Stimulated activated CD8-positive, alpha-beta memory T cell treated with anti-CD3 and anti-CD28 coated beads, Interleukin-7, amount 100 ng/mL, for 1 hour (primary cell): ENCODE measurements at places on chromosomes 1 and 21.

GRCh38 chr1:192747301-192747700, 61.5 kb upstream of the RGS2 start:
- DNase-seq: no peak

DNA sequence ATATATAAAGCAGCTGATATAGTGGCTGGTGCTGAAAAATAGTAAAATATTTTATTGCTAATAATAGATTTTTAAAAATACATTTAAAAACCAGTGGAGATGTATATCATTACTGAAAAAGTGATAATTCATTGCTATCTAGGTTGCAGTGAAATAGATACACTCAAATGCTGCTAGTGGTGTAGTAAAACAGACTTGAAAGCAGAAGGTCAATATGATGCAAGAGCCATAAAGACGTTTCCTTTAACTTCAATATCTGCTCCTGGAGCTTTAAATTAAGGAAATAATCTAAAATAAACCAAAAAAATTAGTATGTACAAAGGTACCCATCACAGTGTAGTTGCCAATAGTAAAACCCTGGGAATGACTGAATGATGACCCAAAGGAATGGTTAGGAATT, 26.2 kb downstream of the RHEX start:
- DNase-seq: no peak

DNA sequence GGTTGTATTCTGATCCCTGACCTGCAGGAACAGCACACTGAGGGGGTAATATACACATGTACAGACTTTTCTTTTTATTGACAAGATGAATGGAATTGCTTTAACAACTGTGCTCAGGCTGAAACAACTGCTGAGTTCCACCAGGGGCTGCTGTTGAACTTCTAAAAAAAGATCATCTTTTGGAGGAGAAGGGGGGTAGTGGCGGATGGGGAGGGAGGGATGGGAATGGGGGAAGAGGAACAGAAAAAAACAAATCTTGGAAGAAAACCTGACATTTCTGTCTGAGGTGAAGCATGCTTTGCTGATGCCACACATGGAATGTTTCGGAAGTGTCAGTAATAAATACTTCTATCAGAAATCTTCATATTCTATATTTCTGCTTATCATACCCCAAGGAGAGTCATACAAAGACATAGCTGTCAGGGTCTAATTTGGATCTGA, 75.0 kb downstream of the RWDD3 start:
- DNase-seq: no peak

DNA sequence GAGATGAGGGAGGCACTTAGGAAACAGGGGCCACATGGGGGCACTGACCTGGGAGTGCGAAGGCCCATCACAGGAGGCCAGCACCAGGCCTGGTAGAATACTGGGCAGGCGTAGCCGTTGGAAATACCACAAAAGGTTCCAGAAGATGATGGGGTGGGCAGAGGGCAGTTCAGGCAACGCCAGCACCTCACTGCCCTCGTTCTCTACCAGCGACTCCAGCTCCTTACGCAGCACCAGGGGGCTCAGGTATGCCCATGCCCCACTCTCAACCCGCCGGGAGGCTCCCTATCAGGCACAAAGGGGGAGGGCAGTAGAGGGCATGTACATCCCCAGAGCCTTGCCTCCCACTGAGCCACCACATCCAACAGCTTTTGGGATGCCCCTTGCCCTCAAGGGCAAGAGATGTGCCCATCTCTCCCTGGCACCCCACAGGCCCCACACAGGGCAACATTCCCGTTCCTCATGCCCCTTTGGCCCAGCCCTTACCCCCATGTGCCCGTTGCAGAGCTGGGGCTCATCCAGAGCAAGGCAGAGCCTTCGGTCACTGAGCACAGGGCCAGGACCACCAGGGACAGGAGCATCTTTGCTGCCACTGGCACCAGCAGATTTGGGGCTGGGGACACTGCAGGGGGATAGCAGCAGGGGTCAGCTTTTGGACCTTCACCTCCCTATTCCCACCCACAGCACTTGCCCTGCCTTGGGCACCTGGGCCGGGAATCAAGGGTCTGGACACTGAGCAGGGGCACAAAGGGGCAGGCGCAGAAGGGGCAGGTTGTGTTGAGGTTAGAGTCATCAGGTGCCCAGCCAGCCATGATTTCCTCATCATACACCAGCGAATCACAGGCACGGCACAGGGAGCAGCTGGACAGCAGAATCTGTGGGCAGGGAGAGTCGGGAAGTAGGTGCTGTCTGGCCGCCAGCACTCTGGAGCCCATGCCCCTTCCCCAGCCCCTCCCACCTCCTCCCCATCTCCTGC, 9.7 kb upstream of the GATAD2B start:
- DNase-seq: no peak

DNA sequence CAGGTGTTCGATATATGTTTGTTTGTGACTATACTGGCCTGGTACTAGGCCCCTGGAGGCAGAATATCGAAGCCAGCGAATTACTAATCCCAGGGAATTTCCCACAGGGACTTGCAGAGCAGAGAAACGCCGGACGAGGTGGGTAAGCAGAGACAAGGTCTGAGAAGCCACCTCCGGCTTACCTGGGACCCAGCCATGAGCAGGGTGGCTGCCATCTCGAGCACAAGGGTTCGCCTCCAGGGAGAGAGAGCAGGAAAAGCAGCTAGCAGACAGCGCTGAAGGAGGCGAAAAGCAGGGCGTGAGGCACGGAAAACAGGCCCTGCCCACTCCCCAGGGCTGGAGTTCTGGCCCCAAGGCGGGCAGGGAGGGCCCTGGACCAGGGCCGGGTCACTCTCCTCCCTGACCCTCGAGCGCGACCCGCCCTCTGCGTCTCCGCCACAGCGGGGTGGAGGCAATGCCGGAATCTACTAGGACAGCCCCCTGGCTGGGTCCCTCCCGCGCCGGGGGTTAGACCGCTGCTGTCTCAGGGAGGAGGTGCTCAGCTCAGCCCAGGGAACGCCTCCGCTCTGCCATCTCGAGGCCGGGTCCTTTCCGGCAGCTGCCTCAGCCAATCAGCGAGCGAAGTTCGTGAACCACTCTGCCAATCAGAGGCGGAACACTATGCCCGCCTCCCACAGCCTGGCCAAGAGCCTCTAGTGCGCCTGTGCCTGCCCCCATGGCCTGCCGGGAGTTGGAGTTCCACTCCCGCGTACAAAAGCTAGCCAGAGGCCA, 1.7 kb downstream of the ZNF436 start:
- DNase-seq: peak; percentile 95

DNA sequence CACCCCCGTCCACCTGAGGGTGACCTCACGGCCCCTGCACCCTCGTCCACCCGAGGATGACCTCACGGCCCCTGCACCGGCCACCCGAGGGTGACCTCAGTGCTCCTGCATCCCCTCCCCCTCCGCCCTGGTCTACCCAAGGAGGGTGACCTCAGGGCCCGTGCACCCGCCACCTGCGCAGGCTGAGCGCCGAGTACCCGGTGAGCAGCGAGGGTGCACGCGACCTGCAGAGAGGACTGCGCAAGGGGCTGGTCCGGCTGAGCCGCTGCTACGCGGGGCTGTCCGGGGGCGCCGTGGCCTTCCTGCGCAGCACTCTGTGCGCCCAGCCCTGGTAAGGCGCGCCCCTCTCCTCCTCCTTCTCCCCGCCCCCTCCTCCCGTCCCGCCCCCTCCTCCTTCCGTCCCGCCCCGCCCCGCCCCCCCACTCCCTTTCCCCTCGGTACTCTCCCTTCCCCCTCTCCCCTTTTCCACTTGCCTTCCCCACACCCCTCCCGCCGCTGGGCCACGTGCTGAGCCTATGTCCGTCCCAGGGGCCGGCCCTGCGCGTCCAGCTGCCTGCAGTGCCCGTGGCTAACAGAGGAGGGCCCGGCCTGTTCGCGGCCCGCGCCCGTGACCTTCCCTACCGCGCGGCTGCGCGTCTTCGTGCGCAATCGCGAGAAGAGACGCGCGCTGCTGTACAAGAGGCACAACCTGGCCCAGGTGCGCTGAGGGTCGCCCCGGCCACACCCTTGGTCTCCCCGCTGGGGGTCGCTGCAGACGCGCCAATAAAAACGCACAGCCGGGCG, 28.4 kb downstream of the TRIM11 start:
- DNase-seq: peak; percentile 7

DNA sequence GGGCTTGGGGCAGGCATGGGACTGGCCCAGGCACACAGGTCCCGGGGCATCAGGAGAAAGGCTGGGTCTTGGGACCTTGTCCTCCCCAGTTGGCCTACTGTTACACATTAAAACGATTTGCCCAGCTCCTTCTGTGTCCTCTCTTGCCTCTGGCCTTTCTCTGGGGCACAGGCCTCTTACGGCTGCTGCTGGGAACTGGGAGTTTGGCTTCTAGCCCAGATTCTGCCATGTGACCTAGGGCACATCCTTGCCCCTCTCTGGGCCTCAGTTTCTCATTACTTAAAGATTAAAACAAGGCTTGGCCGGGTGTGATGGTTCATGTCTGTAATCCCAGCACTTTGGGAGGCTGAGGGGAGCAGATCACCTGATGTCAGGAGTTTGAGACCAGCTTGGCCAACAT, 14.0 kb downstream of the KDF1 start:
- DNase-seq: no peak

- no peak for DNase-seq
Measured at GRCh38 chr1:39745016-39745670, 6.5 kb downstream of the PPIE start.

GRCh38 chr1:187143783-187144182, 315.0 kb downstream of the PLA2G4A start:
- no peak for DNase-seq

- DNase-seq: no peak
Measured at GRCh38 chr1:203328714-203329122, 22.2 kb downstream of the FMOD start.

DNA sequence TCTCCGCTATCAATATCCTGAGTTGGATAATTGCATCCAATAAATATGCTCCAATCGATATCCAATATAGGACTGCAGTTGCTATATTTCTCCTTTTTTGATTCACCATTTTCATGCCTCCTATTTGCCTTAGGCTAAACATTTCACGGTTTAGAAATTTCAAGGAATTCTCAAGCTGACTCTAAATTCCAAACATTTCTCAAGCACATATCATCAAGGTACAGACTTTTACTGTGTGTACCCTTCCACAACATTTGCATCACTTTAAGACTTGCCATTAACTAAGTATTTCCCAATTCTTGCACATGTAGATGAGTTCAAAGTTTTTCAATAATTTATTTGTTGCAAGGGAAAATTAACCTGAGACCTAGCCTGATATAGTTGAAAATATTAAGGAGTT, 795.2 kb upstream of the TMPRSS15 start:
- no peak for DNase-seq

- no peak for DNase-seq
Measured at GRCh38 chr1:45879885-45880598, 76.6 kb downstream of the MAST2 start.

GRCh38 chr1:185594786-185595410, 139.3 kb upstream of the HMCN1 start:
- DNase-seq: no peak

DNA sequence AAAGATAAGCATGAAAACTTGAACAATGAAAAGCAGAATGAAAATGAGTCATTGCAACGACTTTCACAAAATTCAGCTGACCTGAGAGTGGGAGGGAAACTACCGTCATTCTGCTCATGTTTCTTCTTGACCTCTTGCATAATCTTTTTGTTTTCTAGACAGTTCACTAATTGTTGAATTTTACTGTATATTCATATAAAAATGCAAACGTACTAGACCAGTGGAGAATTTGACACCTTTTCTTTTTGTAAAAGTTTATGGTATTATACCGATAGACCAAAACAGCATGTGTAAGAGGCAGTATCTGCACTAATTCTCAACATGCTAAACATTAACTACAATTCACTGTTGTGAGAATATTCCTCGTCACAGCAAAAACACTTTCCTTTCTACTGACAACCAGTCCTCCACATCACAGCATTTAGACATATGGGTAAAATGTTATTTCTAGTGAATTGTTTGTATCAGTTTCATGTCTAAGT, 137.8 kb downstream of the GREM2 start:
- no peak for DNase-seq

- DNase-seq: no peak
Measured at GRCh38 chr1:64917328-64917861, 49.0 kb downstream of the JAK1 start.
